Gastrocnemius medialis (tissue), 4 donors: ENCODE measurements at places on chromosomes 7 and 10. TPM values are rescaled to one million over a fixed set of nuclear protein-coding genes. Genes with fewer than 3 reads are reported as not detected.

COL1A2 gene
- total RNA-seq: 11.2 TPM

CPN1 gene
- total RNA-seq: not detected

SPDYE8 gene
- total RNA-seq: not detected

RELN gene
- 0.02 TPM for total RNA-seq
